Cortex of kidney (tissue), 1 donor: ENCODE measurements at places on chromosomes 16 and 17.

DNA sequence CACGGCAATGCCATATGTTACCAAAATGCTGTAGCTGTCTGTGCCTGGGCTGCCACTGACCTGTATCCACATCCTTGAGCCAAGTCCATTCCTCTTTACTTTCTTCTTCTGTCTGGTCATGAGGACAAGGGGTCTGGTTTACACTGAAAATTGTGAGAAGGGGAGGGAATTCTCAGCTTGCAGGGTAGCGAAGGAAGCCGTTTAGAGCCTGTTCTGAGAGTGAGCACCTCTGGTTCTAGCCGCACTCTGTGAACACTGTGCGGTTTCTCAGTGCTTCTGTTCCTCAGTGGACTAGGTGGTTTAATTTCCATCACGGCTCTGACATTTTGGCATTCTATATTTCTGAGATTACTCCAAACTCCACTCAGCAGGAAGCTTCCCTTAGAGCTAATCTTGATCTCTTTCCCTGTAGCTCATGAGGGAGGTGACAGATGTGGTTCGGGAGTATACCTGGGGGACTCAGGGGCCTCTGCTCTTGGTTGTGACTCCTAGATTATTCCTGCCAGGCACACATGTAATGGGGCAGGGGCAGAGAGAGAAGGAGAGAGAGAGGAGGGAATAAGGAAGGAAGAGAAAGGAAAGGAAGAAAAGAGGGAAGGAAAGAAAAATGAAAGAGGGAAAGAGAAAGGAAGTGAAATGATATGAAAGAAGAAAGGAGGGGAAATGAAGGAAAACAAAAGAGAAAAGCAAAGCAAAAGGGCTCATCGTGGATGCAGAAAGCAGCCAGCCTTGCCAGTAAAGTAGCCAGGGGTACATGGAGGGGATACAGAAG is 14.2 kb upstream of the TBX21 start:
- DNase-seq: no peak

DNA sequence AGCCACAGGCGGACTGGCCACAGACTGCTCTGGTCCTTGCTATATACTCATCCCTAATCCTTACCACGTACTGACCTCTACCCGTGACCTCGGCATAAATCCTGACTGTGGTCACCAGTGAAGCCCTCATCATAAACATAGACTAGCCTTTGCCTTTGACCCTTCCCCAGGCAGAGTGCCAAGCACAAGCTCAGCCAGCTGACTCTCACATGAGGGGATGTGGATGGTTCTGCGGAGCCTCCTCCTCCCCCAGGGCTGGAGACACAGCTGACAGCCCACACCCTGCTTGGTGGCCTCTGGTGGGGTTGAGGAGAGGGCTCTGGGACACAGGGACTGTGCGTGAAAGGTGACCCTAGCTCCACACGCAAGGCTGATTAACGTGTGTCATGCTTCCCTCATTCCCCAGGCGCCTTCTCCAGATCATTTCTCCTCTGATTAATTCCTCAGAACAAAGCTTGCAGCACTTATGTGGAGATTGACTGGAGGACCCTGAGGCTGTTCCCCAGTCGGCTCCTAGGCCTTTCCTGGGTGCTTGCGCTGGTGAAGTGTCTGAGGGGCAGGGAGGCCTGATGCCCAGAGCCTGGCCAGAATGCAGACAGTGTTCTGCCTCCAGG is 241.5 kb upstream of the NLRP1 start:
- DNase-seq: no peak

- no peak for DNase-seq
Measured at GRCh38 chr17:78125976-78126894, 2.3 kb downstream of the TMC6 start.

- DNase-seq: no peak
Measured at GRCh38 chr17:69724238-69724637, 309.7 kb downstream of the MAP2K6 start.

GRCh38 chr16:13543850-13544249 is 376.1 kb upstream of the ERCC4 start:
- DNase-seq: no peak

GRCh38 chr16:53949715-53950410 is 245.9 kb downstream of the FTO start:
- DNase-seq: no peak

DNA sequence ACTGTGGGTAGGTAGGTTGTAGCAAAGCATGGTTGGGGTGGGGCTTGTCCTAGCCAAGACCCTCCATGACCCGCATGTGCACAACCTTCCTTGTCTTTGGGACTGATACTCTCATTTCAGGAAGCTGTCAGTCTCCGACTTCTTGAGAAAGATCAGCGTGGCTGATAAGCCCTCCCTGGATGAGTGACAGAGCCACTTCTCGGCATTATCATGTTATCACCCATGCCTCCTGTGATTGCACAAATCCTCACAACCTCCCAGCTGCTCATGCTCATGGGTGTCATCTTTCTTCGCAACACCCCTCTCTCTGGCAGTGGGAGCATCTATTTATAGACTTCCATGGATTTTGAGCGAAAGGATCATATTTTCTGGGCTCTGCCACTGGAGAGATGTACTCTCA is 314.2 kb downstream of the FOXL1 start:
- no peak for DNase-seq

GRCh38 chr17:76948301-76948700 is 80.1 kb downstream of the MGAT5B start:
- DNase-seq: no peak

- DNase-seq: no peak
Measured at GRCh38 chr16:305916-306626, 23.1 kb downstream of the PDIA2 start.

GRCh38 chr16:50584033-50584722 is 36.0 kb downstream of the NKD1 start:
- no peak for DNase-seq

- no peak for DNase-seq
Measured at GRCh38 chr17:20008242-20009051, 712 bp upstream of the SPECC1 start.

DNA sequence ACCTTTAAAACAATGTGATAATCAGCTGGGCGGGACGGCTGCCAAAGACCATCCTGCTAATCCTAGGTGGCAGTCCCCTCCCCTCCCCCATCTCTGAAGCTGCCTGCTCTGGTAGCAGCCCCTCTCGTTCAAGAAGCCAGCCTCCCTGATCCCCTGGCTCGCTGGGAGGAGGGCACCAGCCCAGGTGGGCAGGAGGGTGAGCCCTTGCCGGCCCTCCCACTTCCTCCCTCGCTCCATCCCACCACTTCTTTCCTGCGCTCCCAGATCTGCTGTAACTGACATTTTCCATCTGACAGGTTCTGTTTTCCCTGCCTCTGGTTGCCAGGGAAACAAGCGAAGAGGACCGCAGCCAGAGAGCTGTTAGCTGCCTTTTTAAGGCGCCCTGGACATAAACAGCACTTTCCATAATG is 155.7 kb upstream of the TNRC6C start:
- DNase-seq: no peak
